ENCODE measurements at places on chromosomes 3 and 15.

- DNase-seq, result no peak
Observed at GRCh38 chr3:94063496-94064119, 747 bp downstream of the NSUN3 start.

GRCh38 chr3:112042842-112043280 is 8.3 kb downstream of the TMPRSS7 start:
- DNase-seq, result no peak

DNA sequence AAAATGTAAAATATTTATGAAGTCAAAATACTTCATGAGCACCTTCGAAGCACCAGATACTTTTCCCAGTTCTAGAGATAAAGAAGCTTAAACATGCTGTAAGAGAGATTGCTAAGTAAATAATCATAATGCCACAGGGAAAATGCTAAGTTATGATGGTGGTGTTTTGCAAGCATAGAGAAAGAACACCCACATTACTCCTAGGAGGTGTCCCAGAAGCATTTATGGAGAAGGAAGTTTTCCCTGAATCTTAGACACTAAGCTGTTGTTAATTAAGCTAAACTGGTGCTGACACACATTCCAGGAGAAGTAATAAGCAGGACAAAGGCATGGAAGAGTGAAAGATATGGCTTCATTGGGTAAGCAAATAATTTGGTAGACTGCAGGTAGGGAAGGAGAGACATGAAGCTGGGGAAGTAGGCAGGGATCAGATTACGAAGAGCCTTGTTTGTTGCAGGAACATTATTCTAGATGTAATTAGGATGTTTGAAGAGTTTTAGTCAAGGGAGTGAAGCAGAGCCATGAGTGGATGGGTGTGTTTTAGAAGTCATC is 40.4 kb upstream of the CHMP2B start:
- no peak for DNase-seq

DNA sequence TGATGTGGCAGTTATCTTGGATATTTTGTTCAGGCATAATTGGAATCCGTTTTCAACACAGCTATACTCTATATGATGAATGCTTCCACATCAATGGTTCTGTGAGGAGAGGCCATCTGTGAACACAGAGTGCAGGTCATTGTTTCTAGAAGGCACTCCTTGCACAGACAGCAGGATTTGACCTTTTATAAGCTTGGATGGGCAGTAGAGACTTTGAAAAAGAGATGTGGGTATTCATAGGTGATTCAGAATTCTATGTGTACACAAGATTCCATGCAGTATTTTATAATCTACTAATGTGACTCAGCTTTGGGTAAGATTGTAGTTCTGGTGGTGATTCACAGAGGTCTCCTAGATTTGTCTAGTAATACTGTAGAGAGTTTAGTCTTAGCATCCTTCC is 12.5 kb downstream of the ARPP21 start:
- DNase-seq, result no peak

Measured in stimulated activated CD4-positive, alpha-beta T cell treated with anti-CD3 and anti-CD28 coated beads, TNF-alpha, amount 100 ng/mL, for 48 hours (primary cell).